A673 (cell line): ENCODE measurements at places on chromosomes 5 and 9. TPM values are rescaled to one million over a fixed set of nuclear protein-coding genes. Genes with fewer than 3 reads are reported as not detected.

FAM174A gene
- 3.1 and 4.1 TPM in 2 replicates for total RNA-seq

LHX2 gene
- total RNA-seq = 0.17 and 0.26 TPM in 2 replicates

IFNA2 gene
- total RNA-seq = not detected in 2 replicates

PCDHB15 gene
- total RNA-seq = 1.2 and 2.3 TPM in 2 replicates

PFN3 gene
- not detected in 2 replicates for total RNA-seq

SWI5 gene
- total RNA-seq = 19.0 and 24.2 TPM in 2 replicates

DMRT3 gene
- total RNA-seq = not detected in 2 replicates

PLPP7 gene
- total RNA-seq = not detected in 2 replicates

IL17B gene
- not detected in 2 replicates for total RNA-seq

FOXD4L6 gene
- total RNA-seq = not detected in 2 replicates

DDX31 gene
- total RNA-seq = 28.6 and 34.2 TPM in 2 replicates

ANKRD31 gene
- total RNA-seq = 0.04 and 0.15 TPM in 2 replicates

PTGES gene
- total RNA-seq = 0.80 and 1.4 TPM in 2 replicates

CTSV gene
- total RNA-seq = 10.2 and 14.2 TPM in 2 replicates

PRRX2 gene
- total RNA-seq = 12.7 and 16.6 TPM in 2 replicates

SPATA31C2 gene
- 0.17 TPM in 2 replicates for total RNA-seq

RAD1 gene
- total RNA-seq = 38.5 and 40.8 TPM in 2 replicates

EQTN gene
- not detected in 2 replicates for total RNA-seq

SLC24A2 gene
- total RNA-seq = not detected in 2 replicates

C5orf58 gene
- total RNA-seq = not detected in 2 replicates

KCNMB1 gene
- not detected in 2 replicates for total RNA-seq

SLC6A3 gene
- not detected in 2 replicates for total RNA-seq

F12 gene
- total RNA-seq = 0.81 TPM in 1 of 2 replicates, not detected in the other

C5 gene
- 4.0 and 4.4 TPM in 2 replicates for total RNA-seq

PCDHB8 gene
- total RNA-seq = 7.7 and 8.5 TPM in 2 replicates
